CD4-positive, CD25-positive, alpha-beta regulatory T cell (primary cell): ENCODE measurements at places on chromosomes 5 and 9. TPM values are rescaled to one million over a fixed set of nuclear protein-coding genes. Genes with fewer than 3 reads are reported as not detected.

DNA sequence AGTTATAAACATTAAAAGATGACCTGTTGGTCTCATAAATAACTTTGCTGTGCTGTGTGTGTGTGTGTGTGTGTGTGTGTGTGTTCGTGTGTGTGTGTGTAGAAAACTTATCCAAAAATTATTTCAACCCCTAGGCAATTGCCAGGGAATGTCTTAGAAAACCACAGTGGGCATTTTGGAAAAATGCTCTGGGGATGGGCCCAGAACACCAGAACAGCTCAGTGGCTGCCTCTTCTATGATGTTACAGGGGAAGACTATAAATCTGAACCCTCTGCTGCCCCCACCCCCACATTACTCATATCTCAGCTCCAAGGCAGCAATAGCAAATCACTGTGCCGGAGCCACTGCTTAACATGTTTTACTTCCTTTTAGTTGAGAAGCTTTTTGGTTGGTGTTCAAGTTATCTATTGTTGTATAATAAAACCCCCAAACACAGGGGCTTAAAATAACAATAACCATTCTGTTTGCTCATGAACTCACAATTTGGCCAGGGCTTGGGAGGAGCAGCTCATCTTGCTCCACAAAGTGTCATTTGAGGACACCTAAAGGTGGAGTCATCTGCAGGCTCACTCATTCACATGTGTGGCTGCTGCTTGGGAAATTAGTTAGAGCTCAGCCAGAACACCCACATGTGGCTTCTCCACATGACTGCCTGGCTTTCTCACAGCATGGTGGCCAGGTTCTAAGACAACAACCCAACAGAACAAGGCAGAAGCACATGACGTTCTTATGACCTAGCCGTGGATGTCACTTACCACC lies 40.4 kb downstream of the ACTBL2 start:
- DNase-seq = no peak

Gene BHMT
- not detected for polyA plus RNA-seq

Gene SLC38A9
- polyA plus RNA-seq = 16.7 TPM

DNA sequence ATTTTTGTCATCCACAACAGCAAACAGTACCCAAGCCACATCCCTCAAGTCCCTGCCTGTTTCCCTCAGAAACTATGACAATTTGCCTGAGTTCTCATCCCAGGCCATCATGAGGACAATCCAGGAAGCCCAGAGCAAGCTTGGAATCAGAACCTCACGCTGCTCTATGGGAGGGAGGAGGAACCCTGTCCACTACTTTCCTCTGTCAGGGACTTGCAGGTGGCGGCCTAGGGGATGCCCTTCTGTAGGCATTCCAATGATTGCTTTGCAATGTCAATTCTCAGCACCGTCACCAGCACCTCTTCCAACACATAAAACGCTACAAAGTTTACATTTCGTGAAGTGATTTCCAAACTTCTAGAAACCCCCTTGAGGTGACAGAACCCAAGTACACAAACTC lies 170.4 kb upstream of the FSTL4 start:
- no peak for DNase-seq

DNA sequence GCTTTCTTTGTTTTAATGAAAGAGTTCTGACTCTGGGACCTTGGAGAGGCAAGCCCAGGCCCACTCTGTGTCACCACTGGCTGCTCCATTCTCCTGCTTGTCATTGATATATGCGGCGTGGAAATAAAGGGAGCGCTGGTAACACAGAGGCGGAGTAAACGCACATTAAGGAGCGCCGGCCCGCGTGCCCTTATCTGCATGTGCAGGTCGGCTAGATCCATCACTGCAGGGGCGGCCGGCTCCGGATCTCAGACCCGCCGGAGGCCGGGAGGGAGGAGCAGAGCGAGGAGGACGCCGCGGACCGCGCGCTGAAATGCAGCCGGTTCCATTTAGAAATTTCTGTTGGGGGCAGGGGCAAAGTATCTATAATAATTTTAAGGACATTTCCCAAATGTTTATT lies 70.8 kb downstream of the MRPL36 start:
- no peak for DNase-seq

DNA sequence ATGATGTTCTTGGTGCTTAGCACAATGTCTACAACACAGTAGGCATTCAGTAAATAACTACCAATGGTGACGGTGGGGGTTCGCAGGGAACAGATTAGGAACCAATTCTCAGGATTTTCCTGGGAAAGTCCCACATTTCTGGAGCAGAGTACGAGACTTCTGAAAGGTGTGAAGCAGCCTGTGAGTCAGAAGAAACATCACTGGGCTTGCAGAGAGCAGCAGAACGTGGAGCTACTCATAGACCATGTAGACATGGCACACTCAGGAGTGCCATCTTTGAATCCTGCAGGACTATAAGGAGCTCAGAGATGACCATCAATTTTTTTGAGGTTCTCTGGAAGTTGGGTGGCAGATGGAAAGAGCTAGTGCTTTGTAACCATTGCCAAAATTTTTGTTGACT lies 106.6 kb upstream of the ANKRD55 start:
- no peak for DNase-seq

DNA sequence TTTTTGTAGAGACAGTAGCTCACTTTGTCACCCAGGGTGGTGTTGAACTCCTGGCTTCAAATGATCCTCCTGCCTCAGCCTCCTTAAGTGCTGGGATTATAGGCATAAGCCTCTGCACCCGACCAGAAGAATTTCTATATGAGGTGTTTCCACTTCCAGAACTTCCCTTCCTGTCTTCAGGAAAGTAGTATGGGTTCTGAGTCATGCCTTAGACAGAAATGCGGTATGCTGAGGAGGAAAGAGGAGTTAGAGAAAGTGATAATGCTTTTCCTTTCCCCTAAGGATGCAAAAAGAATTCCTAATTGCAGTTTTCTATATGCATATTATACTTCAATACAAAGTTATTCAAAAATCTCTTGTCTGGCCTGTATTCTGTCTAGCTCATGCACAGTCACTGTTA lies 16.4 kb upstream of the ADAMTSL1 start:
- DNase-seq = no peak

GRCh38 chr9:21970800-21971640 lies 23.2 kb downstream of the CDKN2A start:
- DNase-seq = no peak

GRCh38 chr9:130556396-130557076 lies 22.8 kb upstream of the FUBP3 start:
- DNase-seq = no peak
